ENCODE measurements at places on chromosomes 6 and 20. TPM values are rescaled to one million over a fixed set of nuclear protein-coding genes. Genes with fewer than 3 reads are reported as not detected.

DNA sequence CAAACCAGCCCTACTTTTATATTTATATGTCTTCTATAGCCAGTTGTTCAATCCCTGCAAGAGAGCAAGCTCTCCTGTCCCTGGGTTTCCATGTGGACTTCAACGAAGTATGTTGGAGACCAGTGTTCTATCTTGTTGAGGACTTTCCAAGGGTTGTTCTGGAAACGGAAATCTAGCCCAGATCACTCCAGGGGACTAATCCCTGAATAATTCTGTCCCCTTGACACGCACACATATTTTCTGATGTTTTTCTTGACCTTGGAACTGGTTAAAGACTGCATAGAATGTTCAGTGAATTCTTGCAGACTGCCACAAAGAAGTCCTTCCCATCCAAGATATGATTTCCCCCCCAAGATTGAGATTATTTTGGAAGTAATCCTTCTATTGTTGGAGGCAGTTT, 9.5 kb upstream of the MYLK2 start:
- no peaks in the 10 kb centered on the region for H3K27me3 ChIP-seq
- no peaks in the 10 kb centered on the region for H3K4me1 ChIP-seq
- no peaks in the 10 kb centered on the region for H3K36me3 ChIP-seq
- H3K4me3 ChIP-seq: no peak overlapping the region
- no peak for DNase-seq
- H3K27ac ChIP-seq: no peak overlapping the region

GRCh38 chr6:37489697-37490336, 9.9 kb downstream of the CCDC167 start:
- DNase-seq: peak; percentile 51
- peaks cover 9% of the 10 kb centered on the region for H3K36me3 ChIP-seq
- no peaks in the 10 kb centered on the region for H3K27me3 ChIP-seq
- peak overlapping the region; percentile 76 for H3K27ac ChIP-seq

DNA sequence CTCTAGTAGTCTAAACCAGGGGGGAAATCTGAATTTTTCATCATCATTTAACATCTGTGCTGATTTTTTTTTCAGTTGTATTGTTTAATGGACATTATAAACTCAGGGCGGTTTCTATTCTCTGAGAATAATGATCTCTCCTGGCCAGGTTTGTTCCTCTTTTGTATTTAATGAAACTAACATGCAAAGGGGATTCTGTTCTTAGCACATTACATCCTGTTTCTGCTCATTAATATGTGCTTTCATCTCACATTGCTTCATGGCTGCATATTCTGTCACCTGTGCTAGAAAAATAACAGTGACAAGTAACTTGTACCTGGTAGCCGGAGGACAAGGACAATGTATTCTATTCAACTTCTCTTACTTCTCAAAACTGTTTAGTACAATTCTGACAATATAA, 806 bp downstream of the HLA-DOB start:
- H3K4me3 ChIP-seq: no peak overlapping the region
- no peaks in the 10 kb centered on the region for H3K27me3 ChIP-seq
- H3K27ac ChIP-seq: no peak overlapping the region
- no peaks in the 10 kb centered on the region for H3K36me3 ChIP-seq
- no peaks in the 10 kb centered on the region for H3K4me1 ChIP-seq
- no peak for DNase-seq

Gene SNAI1
- 0.27 TPM for total RNA-seq

Gene ZKSCAN4
- total RNA-seq: 3.8 TPM

GRCh38 chr6:78942446-78942845, 75.1 kb downstream of the IRAK1BP1 start:
- no peak overlapping the region for H3K4me3 ChIP-seq
- no peaks in the 10 kb centered on the region for H3K27me3 ChIP-seq
- H3K27ac ChIP-seq: no peak overlapping the region
- peaks cover 53% of the 10 kb centered on the region for H3K36me3 ChIP-seq

GRCh38 chr6:43547222-43547621, 28.6 kb downstream of the XPO5 start:
- H3K36me3 ChIP-seq: peaks cover 57% of the 10 kb centered on the region
- H3K4me3 ChIP-seq: no peak overlapping the region
- no peaks in the 10 kb centered on the region for H3K27me3 ChIP-seq
- no peak for DNase-seq

Gene UBE2C
- total RNA-seq: 196 TPM

GRCh38 chr20:32963176-32963575, 41.1 kb downstream of the SUN5 start:
- no peak overlapping the region for H3K27ac ChIP-seq
- peaks cover 1% of the 10 kb centered on the region for H3K36me3 ChIP-seq
- H3K27me3 ChIP-seq: no peaks in the 10 kb centered on the region
- no peak overlapping the region for H3K4me3 ChIP-seq
- DNase-seq: no peak

Gene STMN3
- 17.3 TPM for total RNA-seq

DNA sequence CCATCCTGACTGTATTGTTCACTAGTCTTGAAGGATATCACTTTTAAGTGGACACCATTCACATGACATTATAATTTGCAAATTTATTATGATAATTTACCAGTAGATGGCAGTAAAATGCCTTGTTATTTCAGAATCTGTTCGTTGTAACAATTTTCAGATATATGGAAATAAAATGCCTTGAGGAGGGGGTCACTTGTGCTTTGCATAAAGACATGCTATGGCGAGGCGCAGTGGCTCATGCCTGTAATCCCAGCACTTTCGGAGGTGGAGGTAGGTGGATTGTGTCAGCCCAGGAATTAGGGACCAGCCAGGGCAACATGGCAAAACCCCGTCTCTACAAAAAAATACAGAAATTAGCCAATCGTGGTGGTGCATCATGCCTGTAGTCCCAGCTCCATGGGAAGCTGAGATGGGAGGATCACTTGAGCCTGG, 9.0 kb upstream of the NCOA6 start:
- H3K4me3 ChIP-seq: no peak overlapping the region
- no peaks in the 10 kb centered on the region for H3K4me1 ChIP-seq
- peaks cover 10% of the 10 kb centered on the region for H3K27me3 ChIP-seq
- no peaks in the 10 kb centered on the region for H3K36me3 ChIP-seq
- peak overlapping the region; percentile 42 for H3K27ac ChIP-seq

- no peaks in the 10 kb centered on the region for H3K36me3 ChIP-seq
- no peak for DNase-seq
- no peak overlapping the region for H3K4me3 ChIP-seq
Observed at GRCh38 chr20:24361541-24361940, 107.9 kb upstream of the SYNDIG1 start.
